ENCODE measurements at places on chromosomes 3 and 15.

DNA sequence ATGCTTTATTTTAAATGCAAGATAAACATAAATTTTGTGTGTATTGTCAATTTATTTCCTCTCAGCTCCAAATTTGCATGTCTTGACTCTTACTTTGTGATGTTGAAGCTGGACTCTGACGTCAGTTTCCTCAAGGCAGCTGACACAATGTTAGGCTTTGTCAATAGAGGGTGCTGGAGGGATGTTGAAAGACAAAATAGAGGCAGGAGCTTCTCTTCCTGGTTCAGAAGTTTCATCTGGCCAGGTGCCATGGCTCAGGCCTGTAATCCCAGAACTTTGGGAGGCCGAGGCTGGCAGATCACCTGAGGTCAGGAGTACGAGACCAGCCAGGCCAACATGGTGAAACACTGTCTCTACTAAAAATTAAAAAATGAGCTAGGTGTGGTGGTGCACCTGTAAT, 408.6 kb downstream of the GBE1 start:
- no peak for ATAC-seq

GRCh38 chr3:115363071-115363470, 216.0 kb upstream of the ZBTB20 start:
- ATAC-seq, result no peak

DNA sequence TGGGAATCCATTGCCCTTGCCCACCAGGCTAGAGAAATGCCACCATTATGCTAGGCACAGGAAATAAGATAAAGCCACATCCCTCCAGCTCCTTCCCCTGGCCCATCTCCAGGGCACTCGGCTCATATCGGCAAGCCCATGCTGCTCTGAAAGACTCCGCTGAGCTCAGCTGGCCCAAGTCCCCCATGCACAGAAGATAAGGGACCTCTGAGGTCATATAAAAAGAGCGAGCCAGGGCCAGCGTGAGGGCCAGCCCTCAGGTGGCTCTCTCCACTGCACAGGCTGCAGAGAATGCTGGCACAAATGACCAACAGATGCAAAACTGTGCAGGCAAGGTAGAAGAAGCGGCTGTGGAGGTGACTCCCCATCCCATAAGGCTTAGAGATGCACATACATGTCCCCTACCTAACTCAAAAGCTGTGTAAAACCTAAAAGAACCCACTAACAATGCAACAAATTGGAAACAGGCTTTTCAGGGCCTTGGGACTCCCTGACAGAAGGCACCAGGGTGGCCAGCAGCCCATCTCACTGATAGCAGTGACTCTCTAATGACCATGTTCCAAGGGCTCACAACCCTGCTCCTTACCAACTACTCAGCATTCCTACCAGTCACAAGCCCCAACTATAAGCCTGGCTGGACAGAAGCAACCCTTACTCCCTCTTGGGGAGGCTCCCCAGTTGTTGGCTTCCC, 3.0 kb downstream of the RAB6B start:
- no peak for ATAC-seq

DNA sequence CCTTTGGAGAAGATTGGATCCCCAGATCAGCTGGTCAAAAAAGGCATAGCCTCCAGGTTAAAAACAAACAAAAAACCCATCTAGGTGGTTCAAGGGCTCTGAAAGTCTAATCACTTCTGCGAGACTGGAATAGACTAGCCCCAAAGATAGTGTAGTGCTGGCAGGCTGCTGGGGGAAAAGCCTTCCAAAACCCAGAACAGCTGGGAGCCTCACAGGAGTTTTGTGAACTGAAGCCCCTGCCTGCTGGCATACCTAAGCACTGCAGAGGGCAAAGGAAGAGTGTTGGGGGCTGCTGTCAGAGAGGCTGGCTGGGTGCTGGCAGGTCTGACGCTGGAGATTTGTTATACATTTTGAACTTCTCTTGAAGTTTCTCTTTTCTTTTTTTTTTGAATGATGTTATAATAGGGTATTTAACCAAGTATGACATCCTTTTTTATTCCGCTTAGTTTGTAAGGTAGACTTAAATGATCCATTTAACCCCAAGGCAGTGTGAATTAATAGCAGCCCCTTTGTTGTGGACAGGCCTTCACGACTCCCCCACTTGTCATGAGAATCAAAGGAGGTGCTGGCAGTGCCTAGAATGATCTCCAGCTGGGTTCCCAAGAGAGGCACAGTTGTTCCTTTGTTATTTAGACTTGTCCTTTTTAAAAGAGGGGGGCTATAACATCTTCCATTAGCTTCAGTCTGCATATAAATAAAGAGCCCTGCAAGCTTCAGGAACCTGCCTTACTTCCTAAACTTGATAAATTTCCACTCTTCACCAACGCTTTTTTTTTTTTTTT, 53.9 kb downstream of the CRTC3 start:
- no peak for ATAC-seq

DNA sequence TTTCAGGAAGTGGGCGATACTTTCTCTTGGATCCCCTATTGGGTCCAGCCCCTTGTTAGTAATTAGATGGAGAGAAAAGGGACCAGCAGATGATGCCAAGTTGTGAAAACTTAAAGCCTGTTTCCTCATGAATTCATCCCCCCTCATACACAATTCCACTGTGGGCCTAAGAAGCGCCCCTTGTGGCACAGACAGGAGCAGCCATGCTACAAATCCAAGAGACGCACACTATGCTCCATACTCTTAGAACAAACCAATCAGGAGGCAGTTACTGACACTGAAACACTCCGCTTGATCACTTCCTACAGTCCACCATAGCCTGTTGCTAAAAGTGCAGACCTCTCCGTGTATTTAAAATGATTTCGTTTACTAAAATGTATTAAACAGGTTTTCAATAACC, 111.3 kb upstream of the ARRDC4 start:
- no peak for ATAC-seq

- no peak for ATAC-seq
Measured at GRCh38 chr3:157414861-157415260, 21.8 kb upstream of the PTX3 start.

- ATAC-seq, result no peak
Measured at GRCh38 chr15:59532770-59533379, 78.7 kb upstream of the GCNT3 start.
